Activated T-cell treated with anti-CD3 and anti-CD28 coated beads, Interleukin-2, amount 50 U/mL, for 72 hours (primary cell): ENCODE measurements at places on chromosomes 11 and 22. TPM values are rescaled to one million over a fixed set of nuclear protein-coding genes. Genes with fewer than 3 reads are reported as not detected.

LDHAL6A gene
- total RNA-seq = not detected

EFCAB6 gene
- total RNA-seq = 0.70 TPM

DNA sequence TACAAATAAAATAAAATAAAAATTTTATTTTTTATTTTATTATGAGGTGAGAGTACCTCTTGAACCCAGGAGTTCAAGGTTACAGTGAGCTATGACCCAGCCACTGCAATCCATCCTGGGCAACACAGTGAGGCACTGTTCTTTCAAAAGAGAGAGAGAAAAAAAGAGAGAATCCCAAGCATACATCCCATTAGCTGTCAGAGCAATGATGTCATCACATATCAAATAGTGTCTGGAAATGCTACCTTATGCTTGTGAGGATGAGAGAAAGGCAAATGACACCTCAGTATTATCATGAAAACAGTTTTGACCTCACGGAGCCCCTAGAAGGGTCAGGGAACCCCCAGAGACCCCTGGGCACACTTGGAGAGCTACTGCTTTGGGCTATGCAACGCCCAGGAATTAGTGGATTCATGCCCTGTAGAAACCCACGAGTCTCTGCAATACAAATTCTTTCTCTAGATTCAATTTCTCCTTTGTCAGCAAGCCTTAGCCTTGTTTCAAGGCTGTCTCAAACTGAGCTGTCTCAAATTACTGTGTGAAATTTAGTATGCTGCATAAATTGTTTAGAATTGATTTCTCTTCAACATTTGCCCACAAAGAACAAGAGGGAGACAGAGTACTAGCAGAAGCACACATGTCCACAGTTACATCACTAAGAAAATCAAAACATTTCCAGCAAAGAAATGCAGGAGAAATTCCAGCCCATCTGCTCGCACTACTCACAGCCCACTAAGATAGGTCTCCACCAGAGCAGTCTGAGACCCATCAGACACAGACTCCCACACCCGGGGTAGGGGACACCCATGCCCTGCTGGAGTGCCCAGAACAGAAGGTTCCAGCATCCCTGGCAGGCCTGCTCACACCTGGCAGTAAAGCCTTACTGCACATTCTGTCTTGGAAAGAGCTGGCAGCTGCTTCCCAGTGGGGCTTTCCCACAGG, 18.1 kb downstream of the DGCR2 start:
- no peak for DNase-seq

DNA sequence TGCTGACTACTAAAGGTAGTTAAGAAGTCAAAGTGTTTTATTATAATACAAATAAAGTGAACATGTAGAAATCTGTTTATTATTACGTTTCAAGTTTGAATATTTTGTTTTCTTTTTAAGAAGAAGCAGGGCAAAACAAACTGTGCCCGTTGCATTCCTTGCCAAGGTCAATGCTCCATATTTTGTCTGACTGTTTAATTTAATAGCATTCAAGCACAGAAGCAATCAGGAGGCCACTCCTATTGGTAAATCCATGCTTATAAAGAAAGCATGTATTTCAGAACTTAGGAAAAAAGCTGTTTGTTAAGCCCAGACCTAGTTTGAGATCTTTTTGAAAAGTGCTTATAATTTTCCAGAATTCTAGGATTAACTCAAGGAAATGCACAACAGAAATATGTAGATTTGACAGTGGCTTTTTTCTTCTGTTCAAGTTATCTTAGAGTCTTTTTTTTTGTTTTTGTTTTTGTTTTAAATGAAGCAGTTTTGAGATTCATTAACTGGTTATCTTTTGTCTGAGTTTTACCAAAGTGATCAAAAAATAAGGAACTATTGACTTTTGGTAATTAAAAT, 51.7 kb downstream of the ARHGAP42 start:
- DNase-seq = no peak

DNA sequence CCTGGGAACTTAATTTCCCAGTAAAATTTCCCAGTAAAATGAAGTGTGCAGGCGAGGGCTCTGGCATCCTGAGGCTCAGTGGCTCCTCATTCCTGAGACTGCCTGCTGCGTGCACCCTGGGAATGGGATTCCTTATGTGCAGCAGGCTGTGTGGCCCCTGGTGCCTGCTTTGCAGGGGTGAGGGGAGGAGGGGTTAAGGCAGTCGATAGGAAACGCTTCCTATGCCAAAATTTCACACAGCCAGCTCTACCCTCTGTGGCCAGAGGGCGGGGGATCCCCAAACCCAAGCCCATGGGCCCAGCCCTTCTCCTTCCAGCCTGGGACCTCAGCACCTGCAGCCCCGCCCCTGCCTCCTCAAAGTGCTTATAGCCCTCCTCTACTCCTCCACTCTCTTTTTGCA, 12.1 kb upstream of the BAIAP2L2 start:
- no peak for DNase-seq

DNA sequence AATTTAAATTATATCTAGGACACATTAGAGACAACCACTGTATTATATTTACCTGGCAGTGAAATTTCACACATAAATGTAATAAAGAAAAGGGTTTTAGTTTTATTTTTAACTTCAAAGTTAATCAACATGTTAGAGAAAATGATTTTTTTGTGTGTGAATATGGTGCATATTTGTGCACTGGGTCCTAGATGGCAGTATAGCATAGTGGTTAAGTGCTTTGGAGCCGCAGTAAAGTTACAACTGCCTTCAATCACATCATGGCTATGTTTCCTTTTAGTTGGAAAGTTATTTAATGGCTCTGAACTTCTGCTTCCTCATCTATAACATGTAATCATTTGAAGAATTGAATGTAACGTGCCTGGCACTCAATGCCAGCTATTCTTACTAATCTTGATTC, 108.9 kb upstream of the DDI1 start:
- DNase-seq = no peak

GRCh38 chr11:17604915-17605233, 57.8 kb downstream of the OTOG start:
- DNase-seq = no peak

GRCh38 chr11:37724315-37724714, 1126.3 kb upstream of the RAG2 start:
- DNase-seq = no peak

- DNase-seq = peak; percentile 47
Observed at GRCh38 chr11:64316672-64317324, 561 bp downstream of the TRMT112 start.

- no peak for DNase-seq
Observed at GRCh38 chr11:17972987-17973386, 39.9 kb downstream of the SERGEF start.

GRCh38 chr11:10655227-10655626, 38.3 kb downstream of the IRAG1 start:
- DNase-seq = no peak
